ENCODE measurements at places on chromosomes 11 and 22.

GRCh38 chr22:45485261-45485660 is 17.4 kb upstream of the FBLN1 start:
- no peak overlapping the region for H3K4me3 ChIP-seq
- no peaks in the 10 kb centered on the region for H3K4me1 ChIP-seq
- DNase-seq = no peak
- no peak overlapping the region for H3K27ac ChIP-seq
- H3K36me3 ChIP-seq = no peaks in the 10 kb centered on the region

GRCh38 chr22:50201191-50202129 is 649 bp downstream of the SELENOO start:
- H3K4me3 ChIP-seq = peak overlapping the region; percentile 85
- DNase-seq = no peak
- no peaks in the 10 kb centered on the region for H3K27me3 ChIP-seq
- H3K4me1 ChIP-seq = peaks cover 26% of the 10 kb centered on the region

DNA sequence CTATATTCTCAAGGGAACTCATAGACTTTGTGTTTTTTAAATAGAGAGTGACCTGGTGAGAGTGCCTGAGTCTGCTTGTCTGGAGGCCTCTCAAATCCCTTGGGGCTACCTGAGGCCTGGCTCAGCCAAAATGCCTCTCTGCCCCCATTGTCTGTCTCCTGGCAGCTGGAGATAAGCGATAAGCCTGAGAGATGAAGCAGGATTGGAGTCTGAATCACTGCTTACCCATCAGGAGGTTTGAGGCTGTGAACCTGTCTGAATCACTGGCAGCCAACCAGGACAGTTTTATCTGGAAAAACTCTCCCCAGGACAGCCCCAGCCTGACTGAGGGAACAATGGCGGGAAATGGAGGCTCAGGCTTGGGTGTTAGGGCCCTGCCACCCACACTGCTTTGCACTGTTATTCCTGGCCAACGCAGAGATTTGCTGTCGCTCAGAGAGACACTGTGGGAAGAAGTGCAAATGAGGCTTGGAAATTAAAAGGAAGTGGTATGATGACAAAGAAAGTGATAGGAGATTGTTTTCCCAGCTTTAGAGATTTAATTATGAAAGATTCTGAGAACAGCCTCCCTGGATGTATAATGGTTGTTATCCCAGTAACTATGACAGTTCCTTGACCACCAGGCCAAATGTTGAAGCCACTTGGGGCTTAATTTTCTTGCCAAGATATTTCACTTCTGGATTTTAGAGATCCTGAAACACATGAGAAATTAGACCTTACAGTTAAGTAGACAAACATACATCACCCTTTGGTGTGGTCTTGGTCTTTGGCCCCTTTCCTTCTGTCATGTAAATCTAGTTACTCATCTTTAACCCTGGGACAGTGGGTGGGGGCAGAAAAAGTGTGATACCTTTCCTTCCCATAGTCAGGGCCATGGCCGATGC is 102.1 kb downstream of the RASSF10 start:
- peaks cover 2% of the 10 kb centered on the region for H3K4me1 ChIP-seq
- H3K27me3 ChIP-seq = no peaks in the 10 kb centered on the region
- H3K4me3 ChIP-seq = no peak overlapping the region
- no peak for DNase-seq

DNA sequence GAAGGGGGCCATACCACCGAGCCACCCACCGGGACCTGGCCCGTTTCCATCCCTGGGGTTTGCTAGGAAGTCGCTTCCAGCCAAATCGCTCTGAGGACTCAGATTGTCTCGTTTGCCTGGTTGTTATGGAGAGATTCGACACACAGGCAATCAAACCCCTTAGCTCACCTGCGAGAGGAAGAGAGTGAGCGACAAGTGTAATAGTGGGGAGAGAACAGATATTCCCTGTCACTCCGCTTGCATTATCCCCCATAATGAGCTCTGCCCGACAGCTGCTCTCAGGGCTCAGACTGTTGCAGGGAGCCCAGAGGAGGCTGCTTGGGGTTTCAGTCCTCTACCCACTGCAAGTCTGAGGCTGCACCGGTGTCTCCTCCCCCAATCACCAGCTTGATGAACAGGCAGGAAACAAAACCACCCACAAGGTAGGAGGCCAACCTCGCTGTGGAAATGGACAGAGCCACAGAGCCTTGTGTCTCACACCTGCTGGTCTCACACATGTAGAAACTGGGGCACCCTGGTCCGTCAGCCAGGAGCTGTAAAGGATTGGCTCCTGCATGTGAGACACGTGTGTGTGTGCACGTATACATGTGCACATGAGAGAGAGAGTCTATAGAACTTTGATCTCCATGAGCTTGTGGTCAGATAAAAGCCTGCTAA is 351.1 kb downstream of the BUD13 start:
- H3K36me3 ChIP-seq = no peaks in the 10 kb centered on the region
- H3K27ac ChIP-seq = no peak overlapping the region
- no peak overlapping the region for H3K4me3 ChIP-seq
- no peaks in the 10 kb centered on the region for H3K4me1 ChIP-seq
- DNase-seq = no peak

GRCh38 chr22:39392341-39392948 is 7.1 kb upstream of the TAB1 start:
- H3K4me1 ChIP-seq = peaks cover 11% of the 10 kb centered on the region
- H3K27ac ChIP-seq = no peak overlapping the region
- H3K4me3 ChIP-seq = no peak overlapping the region
- H3K36me3 ChIP-seq = no peaks in the 10 kb centered on the region

DNA sequence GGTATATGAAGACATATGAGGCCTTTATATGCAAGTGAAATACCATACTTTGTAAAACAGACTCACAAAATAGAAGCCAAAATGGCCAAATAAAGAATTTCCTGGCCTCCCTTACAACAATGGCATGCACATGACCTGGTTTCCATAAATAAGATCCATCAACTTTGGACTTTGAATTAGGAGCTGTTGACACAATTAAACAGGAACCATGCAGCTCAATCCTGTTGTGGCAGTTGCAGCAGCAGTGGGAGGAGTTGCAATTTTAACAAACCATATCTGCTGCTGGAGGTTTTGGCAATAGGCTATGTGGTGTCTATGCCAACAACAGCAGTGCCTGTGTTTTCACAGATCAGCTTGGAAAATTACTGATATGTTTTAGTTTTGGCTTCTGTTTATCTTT is 818.6 kb downstream of the FAM181B start:
- H3K4me3 ChIP-seq = no peak overlapping the region

- no peak overlapping the region for H3K27ac ChIP-seq
- no peaks in the 10 kb centered on the region for H3K4me1 ChIP-seq
- H3K4me3 ChIP-seq = no peak overlapping the region
- peaks cover 13% of the 10 kb centered on the region for H3K36me3 ChIP-seq
- H3K27me3 ChIP-seq = no peaks in the 10 kb centered on the region
- peak; percentile 5 for DNase-seq
Measured at GRCh38 chr11:2759228-2760195, 59.7 kb upstream of the KCNQ1OT1 start.

GRCh38 chr11:2742201-2742600 is 42.4 kb upstream of the KCNQ1OT1 start:
- H3K4me3 ChIP-seq = no peak overlapping the region
- no peaks in the 10 kb centered on the region for H3K27me3 ChIP-seq
- no peak overlapping the region for H3K27ac ChIP-seq
- no peaks in the 10 kb centered on the region for H3K36me3 ChIP-seq
- no peak for DNase-seq

DNA sequence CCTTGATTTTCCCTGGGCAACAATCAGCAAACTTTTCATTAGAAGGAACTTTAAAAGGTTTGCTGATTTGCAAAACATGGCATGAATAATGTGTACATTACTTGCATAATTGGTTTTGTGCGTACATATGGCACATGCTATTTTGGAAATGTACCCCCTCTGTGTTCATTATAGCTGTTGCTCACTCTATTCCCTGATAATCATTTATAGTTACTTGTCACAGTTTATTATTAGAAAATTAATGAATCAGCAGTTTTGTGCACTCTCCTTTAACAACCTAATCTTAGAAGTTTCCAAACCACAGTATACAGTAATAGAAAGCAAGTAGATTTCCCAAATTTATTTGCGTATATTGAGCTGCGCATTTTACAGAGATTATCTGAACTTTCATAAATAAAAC is 389.9 kb downstream of the CNTN5 start:
- no peak for DNase-seq
- no peaks in the 10 kb centered on the region for H3K36me3 ChIP-seq
- no peaks in the 10 kb centered on the region for H3K27me3 ChIP-seq
